Femur (tissue), 1 donor: ENCODE measurements at places on chromosomes 11 and 22.

DNA sequence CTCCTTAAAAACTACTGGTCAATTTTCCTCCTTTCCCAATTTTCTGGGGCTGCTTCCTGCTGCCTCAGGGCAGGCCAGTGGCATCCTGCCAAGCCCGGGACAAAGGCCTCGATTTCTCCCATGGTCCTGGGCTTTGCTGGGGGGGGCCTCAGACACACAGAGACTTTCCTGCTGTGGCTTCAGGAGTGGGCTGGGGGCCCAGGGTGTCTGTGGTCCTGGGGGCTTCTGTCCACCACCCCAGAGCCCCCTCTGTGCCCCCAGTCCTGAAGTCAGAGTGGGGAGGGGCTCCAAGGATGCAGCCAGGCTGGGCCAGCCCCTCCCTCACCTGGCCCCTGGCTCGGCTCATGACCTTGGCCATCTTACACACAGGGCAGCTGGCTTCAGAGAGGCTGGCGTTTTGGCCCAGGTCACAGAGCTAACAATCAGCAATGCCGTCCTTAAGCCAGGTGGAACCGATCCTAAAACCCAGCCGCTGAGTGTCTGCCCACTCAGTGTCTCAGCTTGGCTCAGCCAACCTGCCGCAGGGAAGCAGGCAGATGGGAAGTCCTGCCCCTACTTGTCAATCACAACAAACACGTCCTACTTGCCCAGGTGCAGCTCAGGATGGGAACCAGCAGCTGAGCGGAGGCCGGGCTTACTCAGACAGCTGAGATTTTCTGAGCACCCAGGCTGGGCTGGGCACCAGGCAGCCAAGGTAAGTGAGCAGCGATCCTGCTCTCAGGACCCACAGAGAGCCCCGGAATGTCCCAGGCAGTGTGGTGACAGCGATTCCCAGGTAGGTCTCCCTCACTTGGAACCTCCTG, 34.6 kb downstream of the OSBPL5 start:
- peak; percentile 24 for DNase-seq

GRCh38 chr11:80562523-80563125, 1121.8 kb upstream of the TENM4 start:
- DNase-seq = no peak

GRCh38 chr11:108596701-108597100, 3.1 kb upstream of the EXPH5 start:
- no peak for DNase-seq

- peak; percentile 66 for DNase-seq
These were observed 11.7 kb downstream of the TECTA start for GRCh38 chr11:121112498-121113455.

DNA sequence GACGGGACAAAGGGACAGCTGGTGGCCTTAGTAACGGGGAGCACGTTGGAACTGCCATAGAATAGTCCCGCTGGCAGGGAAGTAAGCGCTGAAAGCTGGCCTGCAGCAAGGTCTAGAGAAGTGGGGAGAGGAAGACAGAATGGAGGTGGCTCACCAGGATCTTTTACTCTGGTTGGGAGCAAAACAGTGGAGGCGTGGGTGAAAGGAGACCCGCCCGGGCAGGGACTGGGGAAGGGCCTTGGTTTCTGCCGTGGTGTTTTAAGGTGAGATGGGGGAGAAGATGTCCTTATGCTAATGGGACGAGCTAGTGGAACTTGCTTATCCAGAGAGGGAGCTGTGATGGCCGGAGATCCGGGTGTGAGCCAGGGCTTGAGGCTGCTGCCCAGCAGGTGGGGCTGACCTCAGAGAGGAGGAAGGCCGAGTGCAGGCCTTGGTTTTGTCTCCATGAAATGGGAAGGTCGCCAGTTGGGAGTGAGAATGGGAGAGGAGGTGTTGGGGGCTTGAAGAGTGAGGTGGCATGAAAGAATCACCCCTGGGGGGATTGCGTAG, 56.4 kb upstream of the CTTN start:
- DNase-seq = no peak

GRCh38 chr22:46432164-46433068, 96.9 kb downstream of the TRMU start:
- DNase-seq = no peak

- DNase-seq = no peak
These were observed at the start of gene MYBPC3 for GRCh38 chr11:47352556-47352955. MYBPC3 (minus strand) TSS chr11:47352702; CDS start chr11:47352647, 55 bp downstream.

DNA sequence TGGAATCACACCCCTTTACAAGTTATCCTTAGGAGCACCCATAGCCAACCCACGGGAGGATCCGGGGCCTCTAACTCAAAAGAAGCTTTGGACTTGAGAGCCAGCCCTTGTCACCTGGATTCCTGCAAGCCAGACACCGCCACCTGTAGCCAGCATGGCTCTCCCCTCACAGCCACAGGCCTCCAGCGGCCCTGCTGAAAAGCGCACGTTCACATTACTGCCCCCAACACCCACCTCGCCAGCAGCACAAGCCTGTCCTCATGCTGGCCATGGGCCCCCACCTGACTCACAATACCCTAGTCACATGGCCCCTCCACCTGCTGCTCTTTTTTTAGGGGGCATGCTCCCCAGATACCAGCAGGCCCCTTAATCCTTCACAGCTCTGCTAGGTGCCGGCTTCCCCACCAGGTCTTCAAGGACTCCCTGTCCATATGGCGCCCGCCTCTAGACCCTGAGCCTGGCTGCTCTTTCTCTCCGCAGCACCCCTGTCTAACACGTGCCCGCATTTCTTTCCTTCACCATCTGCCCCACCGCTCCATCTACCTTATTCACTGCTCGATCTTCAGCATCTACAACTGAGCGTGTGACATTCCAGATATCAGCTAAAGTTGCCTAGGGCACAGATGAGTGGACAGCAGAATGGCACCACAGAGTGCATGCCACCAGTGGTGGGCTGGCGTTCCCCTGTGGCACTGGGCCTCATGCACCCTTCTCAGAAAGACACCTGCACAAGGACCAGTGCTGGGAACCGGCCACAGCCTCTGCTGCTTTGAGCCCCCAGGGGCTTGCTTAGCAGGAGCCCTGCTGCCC, 6.6 kb downstream of the CARS1 start:
- DNase-seq = no peak
